ENCODE measurements at places on chromosomes 13 and 19.

GRCh38 chr19:3821857-3822364, 35.7 kb upstream of the MATK start:
- peak; percentile 72 for DNase-seq

DNA sequence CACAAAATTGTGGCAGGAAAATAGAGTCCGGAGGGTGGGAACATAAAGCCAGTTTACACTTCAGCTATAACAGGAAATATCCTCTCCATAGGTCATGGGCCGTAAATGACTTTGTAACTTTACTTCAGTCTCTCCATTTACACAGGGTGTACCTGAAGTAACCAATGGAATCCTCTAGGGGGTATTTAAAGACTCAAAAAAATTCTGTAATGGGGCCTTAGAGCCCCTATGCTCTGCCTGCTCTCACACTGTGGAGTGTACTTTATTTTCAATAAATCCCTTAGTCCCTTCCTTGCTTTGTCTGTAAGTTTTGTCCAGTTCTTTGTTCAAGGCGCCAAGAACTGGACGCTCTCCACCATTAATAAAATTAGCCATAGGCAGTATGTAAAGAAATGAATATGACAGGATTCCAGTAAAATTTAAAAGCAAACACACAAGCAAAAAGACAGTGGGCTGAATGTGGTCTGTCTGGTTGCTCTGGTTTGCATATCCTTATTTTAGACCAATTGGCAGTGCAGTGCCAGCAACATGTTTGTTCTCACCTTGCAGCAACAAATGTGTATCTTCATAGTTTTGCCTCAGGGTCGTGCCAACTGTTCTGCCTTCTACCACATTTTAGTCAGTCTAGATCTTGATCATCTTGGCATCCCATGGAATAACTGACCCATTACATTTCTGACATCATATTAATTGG, 801.5 kb upstream of the SPRY2 start:
- DNase-seq, result no peak

DNA sequence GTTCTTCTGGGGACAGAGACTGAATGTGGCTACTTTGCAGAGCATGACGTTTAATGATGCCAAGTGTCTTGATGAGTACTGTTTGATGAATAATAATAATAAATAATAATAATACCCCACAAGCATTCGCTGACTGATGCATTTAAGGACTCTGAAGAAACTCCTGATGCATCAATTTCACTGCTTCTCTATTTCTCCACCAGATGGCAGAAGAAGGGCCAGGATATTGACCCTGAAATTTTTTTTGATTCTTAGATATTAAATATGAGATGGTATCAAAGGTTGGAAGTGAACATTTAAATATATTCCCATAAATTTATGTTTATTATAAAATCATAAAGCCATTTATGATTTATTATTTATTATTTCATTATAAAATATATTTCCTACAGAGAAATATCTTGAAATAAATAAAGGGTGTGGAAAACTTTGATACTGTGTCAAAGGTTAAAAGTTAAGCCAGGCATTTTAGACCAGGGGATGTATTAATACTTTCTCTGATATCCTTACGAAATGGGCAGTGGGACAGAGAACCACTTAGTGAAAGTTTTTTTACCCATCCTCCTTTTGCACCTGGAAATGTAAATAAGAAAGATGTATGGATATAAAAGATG, 170.9 kb downstream of the LACC1 start:
- no peak for DNase-seq

- DNase-seq, result no peak
Measured at GRCh38 chr13:99378985-99379733, 72.0 kb upstream of the GPR183 start.

GRCh38 chr19:8397746-8398310, 7.7 kb downstream of the RAB11B start:
- no peak for DNase-seq

DNA sequence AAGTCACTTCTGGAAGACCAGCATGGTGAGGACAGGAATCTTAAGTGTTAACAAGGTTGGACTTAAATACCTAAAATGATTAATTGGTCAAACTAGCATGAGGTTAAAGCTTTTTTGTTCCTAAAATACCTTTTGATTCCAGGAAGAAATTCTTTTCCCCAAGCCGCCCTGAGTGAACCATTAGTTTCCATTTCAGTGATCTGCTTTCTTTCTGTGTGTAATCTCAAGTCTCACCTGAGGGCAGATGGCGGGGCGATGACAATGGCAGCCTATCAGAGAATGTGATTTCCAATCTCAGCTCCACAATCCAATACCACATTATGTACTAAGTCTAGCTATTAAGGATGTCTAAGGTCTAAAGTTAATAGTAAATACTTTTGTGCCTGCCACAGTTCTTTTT, 390.9 kb upstream of the SGCG start:
- no peak for DNase-seq

DNA sequence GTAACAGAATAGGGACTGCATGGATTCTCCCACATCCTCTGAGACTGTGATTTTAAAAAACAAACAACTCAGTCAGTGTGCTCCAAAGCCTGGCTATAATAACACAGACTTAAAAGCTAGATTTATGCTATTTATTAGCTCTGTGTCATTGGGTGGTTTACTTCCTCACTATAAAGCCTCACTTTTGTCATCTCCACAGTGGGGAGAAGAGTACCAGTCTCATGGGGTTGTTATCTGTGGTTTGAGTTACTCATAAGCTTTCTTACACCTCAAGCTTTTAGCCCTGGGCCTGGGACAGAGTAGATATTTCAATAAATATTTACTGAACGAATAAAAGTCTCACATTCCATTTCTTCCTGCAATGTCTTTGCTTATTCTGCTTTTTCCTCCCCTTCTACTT, 5.3 kb downstream of the RNASEH2B start:
- no peak for DNase-seq

DNA sequence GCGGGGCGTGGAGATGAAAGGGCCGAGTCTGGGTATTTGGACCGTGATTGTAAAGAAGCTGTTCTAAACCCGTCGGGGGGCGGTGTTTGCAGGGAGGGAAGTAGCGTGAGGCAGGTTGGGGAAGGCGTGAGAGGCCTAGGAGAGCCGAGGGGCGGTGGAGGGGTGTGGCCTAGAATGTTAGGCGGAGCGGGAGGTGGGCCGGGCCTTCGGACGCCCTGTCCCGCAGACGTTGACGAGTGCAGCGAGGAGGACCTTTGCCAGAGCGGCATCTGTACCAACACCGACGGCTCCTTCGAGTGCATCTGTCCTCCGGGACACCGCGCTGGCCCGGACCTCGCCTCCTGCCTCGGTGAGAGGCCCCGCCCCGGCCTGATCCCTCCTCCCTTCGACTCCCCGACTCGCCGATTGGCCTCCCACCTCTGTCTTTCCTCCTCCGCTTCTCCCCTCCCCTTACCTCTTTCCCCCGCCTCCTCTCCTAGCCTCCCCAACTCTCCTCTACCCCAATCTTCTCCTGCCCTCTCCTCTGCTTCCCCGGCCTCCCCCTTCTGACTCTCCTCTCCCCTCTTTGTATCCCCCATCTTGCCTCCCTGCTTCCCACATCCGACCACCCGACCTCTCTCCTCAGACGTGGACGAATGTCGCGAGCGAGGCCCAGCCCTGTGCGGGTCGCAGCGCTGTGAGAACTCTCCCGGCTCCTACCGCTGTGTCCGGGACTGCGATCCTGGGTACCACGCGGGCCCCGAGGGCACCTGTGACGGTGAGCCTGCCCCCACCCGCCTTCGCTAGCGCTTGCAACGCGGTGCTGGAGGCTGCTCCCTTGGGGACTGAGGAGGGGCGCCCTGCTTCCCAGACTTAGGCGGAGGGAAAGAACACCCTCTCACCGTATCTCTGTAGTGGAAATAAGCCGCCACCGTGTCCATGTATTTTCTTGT, 12.8 kb downstream of the LTBP4 start:
- peak; percentile 87 for DNase-seq

DNA sequence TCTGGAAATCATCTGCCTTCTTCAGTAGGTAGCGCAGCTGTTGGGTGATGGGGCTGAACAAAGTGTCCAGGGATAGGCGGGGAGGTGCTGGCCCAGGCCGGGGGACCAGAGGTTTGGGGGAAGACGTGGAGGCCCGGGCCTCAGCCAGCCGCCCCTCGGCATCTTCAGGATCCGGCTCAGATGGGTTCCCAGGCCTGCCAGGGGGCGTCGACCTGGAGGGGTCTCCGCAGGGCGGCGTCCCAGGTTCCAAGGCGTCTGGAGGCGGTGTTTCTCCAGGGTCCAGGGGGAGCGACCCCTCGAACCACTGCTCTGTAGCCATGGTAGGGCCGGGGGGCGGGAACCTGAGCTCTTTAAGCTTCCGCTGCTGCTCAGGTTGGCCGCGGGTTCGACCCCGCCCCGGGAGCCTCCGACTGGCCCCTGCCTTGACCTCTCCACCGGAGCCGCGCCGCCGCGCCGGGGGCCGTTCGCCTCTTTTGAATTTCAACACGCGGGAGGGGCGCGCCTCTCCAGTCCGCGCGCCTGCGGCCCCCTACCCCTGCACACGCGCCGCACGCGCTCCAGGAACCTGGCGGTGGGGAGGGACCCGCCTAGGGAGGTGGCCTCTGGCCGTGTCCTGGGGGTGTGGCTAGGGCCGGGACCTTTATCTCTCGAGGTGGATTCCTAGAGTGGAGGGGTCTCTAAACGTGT, at the start of gene C19orf67:
C19orf67 (minus strand) TSS at position 475 of the 687 bp plus-strand sequence; CDS start at position 319, 156 bp downstream.
- DNase-seq, result no peak

GRCh38 chr13:73299787-73300186, 241.0 kb downstream of the KLF5 start:
- no peak for DNase-seq

DNA sequence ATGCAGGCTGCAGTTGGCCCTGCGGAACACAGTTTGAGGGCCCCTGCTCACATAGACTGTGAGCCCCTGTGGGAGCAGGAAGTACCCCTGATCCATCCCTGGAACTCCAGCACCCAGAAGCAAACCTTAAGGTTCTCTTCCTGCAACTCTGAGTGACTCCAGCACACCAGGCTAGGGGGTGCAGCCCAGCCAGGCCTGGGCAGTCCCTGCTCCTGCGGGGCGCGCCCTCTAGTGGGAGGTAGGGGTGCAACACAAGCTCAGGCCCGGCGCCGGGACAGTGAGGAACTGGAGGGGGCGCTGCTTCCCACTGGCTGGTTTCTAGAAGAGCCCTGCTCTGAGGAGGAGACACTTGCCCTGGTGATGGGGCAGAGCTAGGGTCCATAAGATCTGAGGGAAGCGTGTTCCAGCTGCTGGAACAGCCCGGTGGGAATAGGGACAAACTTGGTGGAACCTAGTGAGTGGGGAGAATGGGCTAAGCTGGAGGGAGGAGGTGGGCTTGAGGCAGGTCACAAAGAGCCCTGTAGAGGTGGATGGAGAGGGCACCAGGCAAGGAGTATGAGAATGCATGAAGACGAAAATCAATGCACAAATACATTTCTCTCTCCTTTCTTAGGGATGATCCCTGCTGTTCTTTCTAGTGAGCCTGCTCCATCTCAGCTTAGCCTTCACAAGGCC, 5.0 kb downstream of the ZSCAN5A start:
- DNase-seq, result peak; percentile 48

DNA sequence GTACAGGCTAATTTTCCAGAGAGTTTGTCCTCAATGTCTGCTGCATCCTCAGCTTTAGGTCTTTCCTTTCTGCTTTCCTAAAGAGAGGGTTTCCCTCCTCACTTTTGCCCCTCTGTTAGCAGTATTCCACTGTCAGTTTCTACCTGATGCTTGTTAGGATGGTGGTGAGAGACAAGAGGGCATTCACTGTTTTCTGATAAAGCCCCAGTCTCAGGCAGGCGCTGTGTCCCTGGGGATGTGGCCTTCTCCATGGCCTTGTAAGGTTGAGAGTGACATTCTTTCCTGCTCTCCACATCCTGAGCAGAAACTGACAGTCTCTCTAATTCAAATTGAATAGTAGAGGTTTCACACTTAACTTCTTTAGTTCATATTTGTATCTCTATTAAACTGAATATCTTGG, 14.9 kb downstream of the C13orf42 start:
- no peak for DNase-seq

DNA sequence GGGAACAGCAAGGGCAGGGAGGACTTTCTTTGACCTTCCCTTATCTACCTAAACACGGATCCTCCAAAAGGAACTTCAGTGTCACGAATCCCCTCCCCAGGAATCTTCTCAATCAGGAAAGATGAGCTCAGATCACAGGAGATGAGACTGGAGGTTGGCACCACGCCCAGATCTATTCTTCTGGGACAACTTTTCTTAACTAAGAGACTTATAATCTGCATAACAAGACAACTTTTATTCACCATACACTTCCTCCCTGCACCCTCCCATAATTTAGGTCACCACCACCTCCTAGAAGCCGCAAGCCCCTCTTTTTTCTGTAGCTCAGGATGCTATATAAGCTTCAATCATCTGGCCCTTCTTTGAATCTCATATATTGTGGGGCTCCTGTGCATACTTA, 19.2 kb upstream of the AKT2 start:
- no peak for DNase-seq

DNA sequence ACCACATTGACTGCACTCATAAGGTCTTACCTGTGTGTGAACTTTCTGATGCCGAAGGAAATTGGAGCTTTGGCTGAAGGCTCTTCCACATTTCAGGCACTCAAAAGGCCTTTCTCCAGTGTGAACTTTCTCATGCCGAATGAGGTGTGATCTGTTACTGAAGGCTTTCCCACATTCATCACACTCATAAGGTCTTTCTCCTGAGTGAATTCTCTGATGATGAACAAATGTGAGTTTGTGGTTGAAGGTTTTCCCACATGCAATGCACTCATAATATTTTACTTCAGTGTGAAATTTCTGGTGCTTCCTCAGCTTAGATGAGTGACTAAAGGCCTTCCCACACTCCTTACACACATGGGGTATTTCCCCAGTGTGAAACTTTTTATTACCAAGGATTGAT, 5.7 kb downstream of the ZNF132 start:
- no peak for DNase-seq

GRCh38 chr19:48752496-48753365, at the start of gene FUT1:
TSS of gene FUT1 (minus strand) at chr19:48752641. CDS start at chr19:48751281, 1,360 bp downstream.
- DNase-seq, result peak; percentile 57

DNA sequence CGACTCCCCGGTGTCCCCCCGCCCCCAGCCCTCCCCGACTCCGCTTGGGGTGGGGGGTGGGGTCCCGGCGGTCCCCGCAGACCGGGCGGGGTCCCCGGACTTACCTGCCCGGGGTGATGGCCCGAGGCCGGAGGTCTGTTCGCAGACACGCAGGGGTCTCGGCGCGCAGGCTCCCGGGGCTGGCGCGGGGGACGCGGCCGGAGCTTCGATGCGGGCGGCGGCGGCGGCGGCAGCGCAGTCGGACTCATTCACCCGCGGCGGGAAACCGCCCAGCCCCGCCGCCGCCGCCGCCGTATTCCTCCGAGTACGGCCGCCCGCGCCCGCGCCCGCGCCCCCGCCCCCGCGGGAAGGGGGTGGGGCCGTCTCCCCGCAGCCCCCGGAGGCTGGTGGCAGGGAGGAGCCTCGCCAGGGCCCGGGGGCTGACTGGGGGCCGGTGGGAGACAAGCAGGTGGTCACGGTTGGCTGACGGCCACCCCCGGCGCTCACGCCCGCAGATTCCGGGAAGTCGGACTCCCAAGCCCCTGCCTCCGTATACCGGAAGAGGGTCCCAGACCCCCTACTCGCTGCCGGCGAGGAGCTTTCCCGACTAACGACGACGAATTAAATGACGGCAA, at the start of gene C2CD4C:
C2CD4C (minus strand) TSS at position 246 of the 614 bp plus-strand sequence. CDS start 786 bp downstream, outside the sequence.
- DNase-seq, result no peak

- DNase-seq, result no peak
Measured at GRCh38 chr19:53910170-53910518, 1.1 kb downstream of the CACNG7 start.
